Stimulated activated CD4-positive, alpha-beta T cell treated with anti-CD3 and anti-CD28 coated beads, TNF-alpha, amount 100 ng/mL, for 1 hour (primary cell): ENCODE measurements at places on chromosomes 1 and 21.

GRCh38 chr1:38489844-38490270 is 369.7 kb downstream of the RRAGC start:
- peak; percentile 3 for DNase-seq

DNA sequence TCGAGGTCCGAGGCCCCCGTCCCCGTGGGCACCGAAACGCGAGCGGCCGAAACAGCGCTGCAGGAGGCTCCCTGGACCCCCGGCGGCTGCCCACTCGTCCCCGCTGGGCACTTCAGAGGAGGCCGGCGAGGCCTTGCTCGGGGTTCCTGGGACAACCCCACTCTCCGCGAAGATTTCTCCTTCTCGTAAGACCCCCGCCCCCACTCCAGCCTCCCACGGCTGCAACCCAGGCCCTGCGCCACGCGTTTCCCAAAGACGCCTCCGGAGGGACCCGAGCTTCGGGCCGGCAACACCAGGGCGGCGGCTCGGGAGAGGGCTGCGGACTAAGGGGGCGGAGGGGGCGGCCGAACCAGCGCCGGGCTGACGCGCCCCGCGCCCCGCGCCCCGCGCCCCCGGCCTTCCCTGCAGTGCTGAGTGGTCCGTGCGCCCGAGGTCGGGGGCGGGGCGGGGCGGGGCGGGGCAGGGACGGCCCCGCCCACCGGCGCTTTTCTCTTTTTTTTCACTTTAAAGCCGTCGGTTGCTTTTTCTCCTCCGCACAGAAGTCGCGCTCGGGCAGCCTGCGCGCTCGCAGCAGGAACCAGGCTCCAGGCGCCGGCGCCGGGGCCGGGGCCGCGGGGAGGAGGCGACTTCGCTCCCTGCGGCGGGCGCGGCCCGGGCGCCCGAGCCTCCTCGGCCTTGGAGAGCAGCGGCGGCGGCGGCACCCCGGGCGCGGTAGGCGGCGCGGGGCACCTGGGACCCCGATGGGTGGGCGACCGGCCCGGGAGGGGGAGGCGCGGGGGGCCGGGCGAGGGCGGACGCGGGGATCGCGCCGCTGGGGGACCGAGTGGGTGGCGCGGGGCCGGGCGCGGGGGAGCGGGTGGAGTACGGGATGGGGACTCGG is at the start of gene SPSB1:
Gene SPSB1 (plus strand): TSS at position 534 of the 880 bp plus-strand sequence. CDS start 62,998 bp downstream, outside the sequence.
- DNase-seq, result peak; percentile 53

GRCh38 chr1:118151312-118151937 is 33.6 kb downstream of the SPAG17 start:
- no peak for DNase-seq

GRCh38 chr1:18805150-18805879 is 54.1 kb downstream of the TAS1R2 start:
- DNase-seq, result no peak

DNA sequence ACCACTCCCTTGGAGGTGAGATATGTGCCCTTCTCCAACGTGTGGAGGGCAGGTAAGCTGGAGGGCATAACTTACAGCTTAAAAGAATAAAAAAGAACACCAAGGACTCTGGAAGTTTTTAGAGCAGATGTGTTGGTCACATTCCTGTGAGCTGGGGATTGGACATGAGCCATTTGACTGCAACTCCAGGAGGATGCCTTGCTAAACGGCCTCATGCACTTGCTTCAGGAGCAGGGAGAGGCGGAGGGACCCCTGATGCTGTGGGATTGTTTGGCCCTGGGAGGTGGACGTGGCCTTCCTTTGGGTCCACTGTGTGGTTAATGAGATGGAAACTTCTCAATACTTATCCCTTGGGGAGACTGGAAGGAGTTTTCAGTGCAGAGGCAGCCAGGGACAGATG is 185.6 kb downstream of the RHOU start:
- no peak for DNase-seq

DNA sequence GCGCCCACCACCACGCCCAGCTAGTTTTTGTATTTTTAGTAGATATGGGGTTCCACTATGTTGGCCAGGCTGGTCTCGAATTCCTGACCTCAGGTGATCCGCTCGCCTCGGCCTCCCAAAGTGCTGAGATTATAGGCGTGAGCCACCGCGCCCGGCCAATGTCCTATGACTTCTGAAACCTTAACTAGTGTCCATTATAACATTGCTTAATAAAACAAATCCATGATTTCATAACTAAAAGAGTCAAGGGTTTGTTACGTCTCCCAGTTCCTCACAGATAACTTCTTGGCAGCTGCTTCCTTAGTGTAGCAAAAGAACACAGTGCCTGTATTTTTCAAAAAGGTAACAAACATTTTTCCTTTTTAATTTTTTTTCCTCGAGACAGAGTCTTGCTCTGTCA is 53.6 kb downstream of the FBXO42 start:
- no peak for DNase-seq

GRCh38 chr1:224163311-224163710 is 19.7 kb upstream of the DEGS1 start:
- DNase-seq, result no peak
